ENCODE measurements at places on chromosomes 3 and 15.

GRCh38 chr3:30453360-30454039 is 152.9 kb upstream of the TGFBR2 start:
- DNase-seq, result no peak

DNA sequence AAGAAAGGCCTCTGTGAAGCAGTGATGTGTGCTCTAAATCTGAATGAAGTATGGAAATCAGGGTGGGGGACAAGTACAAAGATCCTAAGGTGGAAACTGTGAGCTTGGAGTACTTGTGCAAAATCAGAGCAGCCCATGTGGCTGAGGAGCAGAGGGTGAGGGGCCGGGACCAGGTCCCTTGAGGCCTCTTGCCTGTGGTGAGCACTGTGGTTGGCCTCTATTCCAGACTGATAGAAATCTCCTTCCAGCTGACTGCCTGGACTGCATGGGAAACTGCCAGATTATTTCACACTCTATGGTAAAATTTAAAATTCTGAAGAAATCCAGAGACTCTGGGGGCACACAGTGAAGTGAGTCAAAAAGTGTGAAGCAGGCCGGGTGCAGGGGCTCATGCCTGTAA is 81.4 kb downstream of the TM4SF4 start:
- DNase-seq, result no peak

- DNase-seq, result no peak
Observed at GRCh38 chr15:61889706-61890105, 170.5 kb downstream of the VPS13C start.

GRCh38 chr3:134364936-134365765 is 9.1 kb downstream of the AMOTL2 start:
- DNase-seq, result no peak

DNA sequence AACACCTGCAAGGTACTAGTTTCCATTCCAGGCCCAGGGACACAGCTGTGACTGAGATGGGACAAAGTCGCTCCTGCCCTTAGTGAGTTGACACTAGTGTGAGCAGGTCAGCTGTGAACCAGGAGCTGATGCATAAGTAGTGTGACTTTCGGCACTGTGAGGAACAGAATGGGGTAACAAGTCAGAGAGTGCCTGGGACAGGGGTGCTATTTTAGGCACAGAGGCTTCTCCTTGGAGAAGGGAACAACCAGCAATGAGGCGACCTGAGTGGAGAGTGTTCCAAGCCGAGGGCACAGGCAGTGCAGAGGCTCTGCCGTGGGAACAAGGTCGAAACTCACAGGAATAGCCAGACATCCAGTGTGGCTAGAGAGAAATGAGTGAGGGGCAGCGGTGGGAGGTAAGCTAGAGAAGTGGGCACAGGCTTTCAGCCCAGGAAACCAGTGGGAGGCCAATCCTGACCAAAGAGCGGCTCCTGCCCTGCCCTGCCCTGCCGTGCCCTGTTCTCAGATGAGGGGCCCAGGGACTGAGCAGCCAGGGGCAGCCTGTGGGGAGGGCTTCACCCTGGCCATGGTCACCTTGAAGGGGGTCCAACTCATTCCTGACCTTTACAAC is 14.2 kb downstream of the DNAH1 start:
- DNase-seq, result no peak

DNA sequence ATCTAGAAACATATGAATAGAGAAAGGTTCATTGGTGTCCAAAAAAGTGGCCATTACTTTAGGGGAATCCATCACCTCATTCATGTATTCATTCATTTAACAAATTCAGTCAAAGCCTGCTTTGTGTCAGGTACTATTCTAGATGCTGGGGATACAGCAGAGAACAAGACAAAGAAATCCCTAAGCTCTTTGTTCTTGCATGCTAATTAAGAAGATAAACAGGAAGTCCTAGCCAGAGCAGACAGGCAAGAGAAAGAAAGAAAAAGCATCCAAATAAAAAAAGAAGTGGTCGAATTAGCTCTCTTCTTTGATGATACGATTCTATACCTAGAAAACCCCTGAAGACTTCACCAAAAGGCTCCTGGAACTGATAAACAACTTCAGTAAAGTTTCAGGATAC is 12.4 kb upstream of the ZMAT3 start:
- no peak for DNase-seq

DNA sequence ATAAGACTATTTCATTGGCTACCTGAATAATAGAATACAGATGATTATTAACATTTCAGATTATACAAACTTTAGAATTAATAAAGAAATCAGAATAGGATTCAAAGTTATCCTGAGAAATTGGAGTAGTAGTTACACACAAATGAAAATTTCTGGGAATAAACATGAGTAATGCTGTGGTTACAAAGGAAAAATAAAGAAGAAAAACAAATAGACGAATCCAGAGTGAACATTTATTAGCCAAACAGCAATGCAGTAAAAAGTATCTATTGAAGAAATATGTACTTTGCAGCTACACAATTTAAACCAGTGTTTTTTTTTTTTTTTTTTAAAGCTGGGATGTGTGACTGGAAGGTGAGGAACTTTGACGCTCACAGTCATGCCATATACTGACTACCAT is 1159.2 kb downstream of the TUSC7 start:
- DNase-seq, result no peak

Measured in activated CD4-positive, CD25-positive, alpha-beta regulatory T cell (primary cell).